Type B pancreatic cell (in vitro differentiated cells): ENCODE measurements at places on chromosomes 11 and 22. TPM values are rescaled to one million over a fixed set of nuclear protein-coding genes. Genes with fewer than 3 reads are reported as not detected.

Gene MPPED2
- total RNA-seq = 16.8 and 63.9 TPM in 2 replicates

Gene ELMOD1
- total RNA-seq = 4.0 and 7.6 TPM in 2 replicates

Gene OR2D3
- total RNA-seq = not detected in 2 replicates

Gene F2
- total RNA-seq = 9.5 and 12.1 TPM in 2 replicates

Gene TIMP3
- 38.3 and 45.9 TPM in 2 replicates for total RNA-seq

Gene APOL2
- 23.7 and 30.4 TPM in 2 replicates for total RNA-seq

Gene ACR
- total RNA-seq = 0.19 and 0.22 TPM in 2 replicates

Gene TCN1
- total RNA-seq = 19.3 and 269 TPM in 2 replicates

Gene RASGRP2
- 3.0 and 11.7 TPM in 2 replicates for total RNA-seq

- DNase-seq = no peak
Observed at GRCh38 chr22:39230261-39231196, 14.3 kb downstream of the PDGFB start.

DNA sequence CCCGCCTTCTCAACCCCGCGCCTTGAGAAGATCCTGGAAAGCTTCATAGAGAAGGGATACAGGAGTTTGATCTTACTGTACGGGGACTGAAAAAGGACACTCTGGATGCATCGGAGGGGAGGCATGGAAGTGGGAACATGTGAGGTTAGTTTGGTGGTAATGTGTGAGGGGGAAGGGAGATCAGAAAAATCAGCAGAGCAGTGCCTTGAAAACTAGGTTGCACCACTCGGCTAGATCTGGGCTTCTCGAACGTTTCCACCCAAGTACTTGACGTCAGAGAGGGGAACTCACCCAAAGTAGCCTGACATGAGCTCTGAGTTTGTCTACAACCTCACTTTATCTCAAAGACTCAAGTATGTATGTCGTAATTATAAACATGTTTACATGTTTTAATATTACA is 14.5 kb downstream of the USP35 start:
- DNase-seq = no peak

DNA sequence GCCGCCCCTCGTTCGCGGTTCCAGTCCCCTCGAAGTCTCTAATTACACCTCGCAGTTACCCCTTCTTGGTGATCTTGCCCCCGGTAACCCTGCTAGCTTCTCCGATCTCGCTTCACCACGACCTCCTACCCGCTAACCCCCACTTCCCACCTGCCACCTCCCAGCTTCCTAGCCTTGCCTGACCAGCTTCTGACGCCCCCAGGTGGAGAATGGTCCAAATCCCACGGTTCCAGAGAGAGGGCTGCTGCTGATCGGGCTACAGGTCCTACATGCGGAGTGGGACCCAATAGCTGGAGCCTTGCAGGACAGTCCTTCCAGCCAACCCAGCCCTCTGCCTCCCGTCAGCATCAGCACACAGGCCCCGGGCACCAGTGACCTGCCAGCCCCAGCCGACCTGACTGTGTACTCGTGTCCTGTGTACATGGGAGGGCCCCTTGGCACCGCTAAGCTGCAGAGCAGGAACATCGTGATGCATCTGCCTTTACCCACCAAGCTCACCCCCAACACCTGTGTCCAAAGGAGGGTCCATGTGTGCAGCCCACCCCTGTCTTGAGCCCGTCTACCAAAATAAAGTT is 31.9 kb downstream of the RRP8 start:
- DNase-seq = no peak

DNA sequence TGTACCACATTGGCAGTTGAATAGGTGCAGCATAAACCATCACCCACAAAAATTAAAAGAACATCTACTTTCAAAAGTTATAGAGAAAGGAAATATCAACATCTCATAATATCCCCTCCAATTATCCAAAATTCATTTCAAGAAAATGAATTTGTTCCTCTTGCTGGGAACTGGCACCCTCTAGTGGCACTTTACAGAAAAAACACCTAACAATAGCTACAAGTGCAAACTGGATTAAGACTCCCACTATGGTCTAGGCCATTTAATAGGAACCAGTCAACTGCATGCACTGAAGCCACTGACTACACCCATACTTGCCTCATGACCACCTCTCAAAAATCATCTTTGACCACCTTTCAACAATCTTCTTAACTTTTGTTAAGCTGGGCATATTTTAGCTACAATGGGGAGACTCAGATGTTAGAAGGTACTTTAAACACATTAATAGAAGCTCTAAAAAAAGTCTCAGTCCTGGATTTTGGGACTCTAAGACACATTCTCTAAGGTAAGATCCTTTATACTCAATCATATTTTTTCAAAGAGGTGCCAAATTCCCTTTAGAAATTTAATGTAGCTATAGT is 17.3 kb downstream of the TRAF6 start:
- DNase-seq = no peak

DNA sequence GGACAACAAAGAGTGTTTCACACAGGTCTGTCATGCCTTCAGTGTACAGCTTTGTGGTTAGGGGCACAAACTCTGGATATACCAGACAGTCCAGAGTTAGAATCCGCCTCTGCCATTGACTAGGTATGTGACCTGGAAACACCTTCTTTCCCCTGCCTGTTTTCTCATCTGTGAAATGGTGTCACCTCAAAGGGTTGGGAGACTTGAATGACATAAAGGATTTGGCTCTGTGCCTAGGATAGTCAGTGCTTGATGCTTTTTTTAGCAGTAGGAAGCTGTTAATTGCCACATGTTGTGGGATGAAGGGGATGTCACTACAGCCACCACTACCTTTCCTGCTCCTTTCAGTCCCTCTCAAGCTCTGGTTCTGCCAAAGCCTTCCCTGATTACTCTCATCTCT is 17.4 kb upstream of the LRRC55 start:
- no peak for DNase-seq

DNA sequence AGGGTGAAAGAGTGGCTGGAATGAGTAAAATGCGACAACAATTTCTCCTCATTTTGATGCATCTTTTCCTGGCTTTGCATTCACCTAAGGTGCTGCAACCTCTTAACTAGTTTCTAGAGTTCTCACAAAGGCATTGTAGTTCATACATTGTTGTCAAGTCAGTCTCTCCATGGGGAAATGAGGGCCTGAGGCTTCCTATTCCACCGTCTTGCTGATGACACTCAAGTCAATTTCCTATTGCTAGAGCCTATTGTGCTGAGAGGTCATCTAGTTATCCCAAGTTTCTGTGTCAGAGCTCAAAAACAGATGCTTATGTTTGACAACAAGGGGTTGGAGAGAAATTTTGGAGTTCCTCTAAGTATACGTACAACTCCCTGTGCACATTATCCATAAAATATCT is 11.6 kb upstream of the MS4A6A start:
- no peak for DNase-seq

- DNase-seq = no peak
Observed at GRCh38 chr11:93969925-93970922, 50.9 kb upstream of the HEPHL1 start.

DNA sequence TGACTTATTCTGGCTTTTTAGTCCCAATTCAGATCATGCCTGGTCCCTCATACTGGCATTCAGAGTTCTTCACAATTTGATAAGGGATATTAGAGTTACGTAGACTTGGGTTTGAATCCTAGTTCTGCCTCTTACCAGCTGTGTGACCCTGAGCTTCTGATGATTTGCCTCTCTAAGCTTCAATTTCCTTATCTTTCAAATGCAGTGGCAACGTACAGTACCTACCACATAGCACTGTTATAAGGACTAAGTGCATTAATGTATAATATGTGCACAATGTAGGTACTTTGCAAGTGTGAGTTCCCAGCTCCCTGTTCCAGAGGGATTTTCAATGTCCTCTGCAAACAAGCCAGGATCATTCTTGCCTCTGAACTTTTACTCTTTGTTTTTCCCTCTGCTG is 7.3 kb downstream of the RHOG start:
- no peak for DNase-seq

DNA sequence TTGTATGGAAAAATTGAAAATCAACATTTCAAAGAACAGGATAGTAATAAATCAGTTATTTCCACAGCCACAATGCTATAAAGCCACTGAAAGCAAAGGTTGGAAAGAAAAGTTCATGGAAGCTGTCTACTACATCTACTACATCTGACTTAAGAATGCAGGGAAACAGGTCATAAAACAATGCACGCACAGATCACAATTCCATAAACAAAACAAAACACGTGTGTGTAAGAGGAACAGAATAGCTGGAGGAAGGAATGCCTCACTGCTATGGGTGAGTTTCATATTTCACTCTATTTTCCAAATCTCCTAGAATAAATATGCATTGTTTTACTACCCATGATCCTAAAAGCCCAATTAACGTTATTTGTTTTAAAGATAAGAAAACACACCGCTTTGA is 66.3 kb downstream of the NCAPD3 start:
- DNase-seq = no peak

DNA sequence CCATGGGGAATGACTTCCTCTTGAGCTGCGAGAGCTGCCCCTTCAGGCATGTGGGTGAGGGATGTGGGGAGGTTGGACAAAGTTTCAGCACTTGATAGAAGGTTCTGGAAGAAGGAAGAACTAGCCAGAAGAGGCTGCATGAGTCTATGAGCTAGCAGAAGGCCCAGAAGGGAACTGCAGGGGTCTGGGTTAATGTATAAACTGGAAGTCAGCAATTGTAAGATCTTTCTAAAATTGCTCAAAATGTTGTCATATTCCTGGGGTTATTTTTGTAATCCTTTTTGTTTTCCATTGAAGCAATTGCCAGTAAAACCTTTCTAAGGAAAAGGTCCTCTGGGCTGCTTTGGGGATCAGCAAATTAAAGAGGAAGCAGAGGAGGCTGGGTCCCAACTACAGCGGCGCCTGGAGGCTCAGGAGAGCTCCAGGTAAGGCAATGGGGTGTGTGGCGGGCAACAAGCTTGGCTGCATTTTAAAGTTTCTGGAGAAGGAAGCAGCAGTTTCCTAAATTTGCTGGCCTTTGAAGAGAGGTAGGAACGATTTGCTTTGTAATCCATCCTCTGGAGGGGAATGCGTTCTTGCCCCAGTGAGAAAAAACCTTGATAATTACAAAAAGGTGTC is 29.2 kb downstream of the ADAMTS15 start:
- no peak for DNase-seq

DNA sequence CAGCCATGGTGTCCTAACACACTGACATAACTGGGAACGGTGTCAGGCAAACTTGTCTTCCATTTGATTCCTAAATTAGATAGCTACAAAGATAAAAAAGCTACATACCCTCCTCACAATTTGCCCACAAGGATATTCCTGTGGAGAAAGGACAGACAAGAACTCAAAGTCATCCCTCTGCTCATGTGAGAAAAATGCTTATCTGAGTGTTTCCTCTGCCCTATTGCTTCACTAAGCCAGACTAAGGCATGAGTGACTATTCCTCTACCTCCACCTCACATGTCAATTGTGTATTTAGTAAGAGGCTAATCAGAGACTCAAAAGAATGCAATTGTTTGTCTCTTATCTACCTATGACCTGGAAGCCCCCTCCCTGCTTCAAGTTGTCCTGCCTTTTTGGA is 247.7 kb downstream of the DDX10 start:
- DNase-seq = no peak

DNA sequence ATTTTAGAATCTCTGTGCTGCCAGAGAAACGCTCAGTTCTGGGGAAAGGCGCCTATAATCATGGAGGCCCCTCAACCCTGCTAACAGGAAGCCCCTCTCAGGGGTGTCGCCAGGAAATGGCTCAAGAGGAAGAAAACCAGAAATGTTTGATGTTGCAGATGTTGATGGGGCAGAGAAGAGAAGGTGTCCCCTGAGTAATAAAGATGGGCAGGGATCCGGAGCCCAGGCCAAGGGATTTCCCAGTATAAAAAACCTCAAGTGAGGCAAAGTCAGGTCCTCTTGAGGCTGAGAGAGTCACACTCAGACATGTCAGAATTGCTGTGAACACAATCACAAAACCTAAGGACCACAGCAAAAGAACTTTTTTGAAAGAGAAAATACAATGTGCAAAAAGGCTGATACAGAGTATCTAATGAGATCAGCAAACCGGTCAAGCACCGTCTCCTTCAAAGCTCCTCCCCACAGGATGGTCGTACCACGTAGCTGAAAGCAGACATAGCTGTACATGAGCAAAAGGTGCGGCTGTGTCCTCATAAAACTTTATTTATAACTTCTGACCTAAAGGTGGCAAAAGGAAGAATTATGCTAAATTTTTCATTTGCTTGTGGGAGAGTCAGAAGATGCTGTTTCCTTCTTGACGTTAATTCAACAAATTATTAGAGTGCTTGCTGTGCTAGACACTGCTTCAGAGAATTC is 12.2 kb downstream of the MOV10L1 start:
- DNase-seq = no peak

- DNase-seq = no peak
Observed at GRCh38 chr11:12140186-12140793, 29.9 kb downstream of the MICAL2 start.

DNA sequence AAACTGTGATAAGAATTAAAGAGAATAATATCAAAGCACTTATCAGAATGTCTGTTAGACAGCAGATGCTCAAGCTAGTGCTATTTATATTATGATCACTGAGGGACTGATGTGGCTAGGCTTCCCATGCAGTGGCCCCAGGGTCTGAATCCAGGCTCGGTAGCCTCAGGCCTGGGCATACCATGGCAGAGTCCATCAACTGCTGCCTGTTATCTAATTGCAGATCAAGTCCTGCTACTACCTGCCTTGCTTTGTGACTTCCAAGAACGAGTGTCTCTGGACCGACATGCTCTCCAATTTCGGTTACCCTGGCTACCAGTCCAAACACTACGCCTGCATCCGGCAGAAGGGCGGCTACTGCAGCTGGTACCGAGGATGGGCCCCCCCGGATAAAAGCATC is 57.5 kb downstream of the TIMP3 start:
- no peak for DNase-seq

DNA sequence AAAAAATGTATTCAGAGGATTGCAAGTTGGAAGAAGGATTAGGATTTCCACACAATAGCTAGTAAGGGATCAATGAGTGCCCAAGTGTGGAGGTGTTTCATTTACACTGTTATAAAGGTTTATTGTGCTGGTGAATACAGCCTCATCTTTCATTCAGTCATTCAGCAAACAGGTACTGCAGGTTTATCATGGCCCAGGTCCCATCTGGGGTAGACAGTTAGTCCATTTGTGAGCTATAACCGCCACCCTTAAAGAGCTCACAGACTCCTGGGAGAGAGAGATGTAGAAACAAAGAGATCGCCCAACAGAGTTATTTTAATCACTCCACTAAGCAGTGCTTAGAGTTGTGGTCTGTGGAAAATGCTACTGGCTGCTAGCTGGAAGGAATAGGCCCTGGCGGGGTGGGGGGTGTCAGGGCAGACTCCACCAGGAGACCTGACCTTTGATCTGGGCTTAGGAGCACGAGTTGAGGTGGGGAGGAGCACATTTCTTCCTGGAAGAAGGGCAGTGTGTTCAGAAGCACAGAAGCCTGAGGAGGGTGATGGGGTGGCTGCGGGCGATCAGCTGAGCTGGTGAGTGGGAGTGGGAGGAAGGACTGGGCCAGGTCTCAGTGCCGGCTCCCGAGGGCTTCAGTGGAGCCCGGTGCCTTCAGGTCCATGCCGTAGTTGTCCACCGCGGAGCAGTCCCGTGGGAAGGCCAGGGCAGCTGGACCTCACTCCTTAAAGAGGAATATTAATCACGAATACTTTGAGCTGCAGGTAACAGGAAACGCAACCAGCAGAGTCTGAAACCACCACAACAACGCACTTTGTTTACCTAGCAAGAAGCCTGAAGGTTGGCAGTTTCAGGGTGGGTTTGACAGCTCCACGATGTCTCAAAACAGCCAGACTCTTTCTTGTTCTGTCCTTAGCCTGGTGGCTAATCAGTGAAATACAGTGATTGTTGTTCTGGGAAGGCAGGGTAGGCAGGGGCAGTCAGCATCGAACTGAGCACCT is 11.2 kb downstream of the TOM1 start:
- no peak for DNase-seq
